ENCODE measurements at places on chromosomes 4 and X. TPM values are rescaled to one million over a fixed set of nuclear protein-coding genes. Genes with fewer than 3 reads are reported as not detected.

The RNF175 gene
- total RNA-seq, result not detected

The DCUN1D4 gene
- 62.2 TPM for total RNA-seq

The MSANTD1 gene
- total RNA-seq, result 0.74 TPM

The CPLX1 gene
- total RNA-seq, result not detected

The HS6ST2 gene
- 0.14 TPM for total RNA-seq

The FDCSP gene
- not detected for total RNA-seq

The WWC2 gene
- 26.3 TPM for total RNA-seq

The ALG13 gene
- total RNA-seq, result 35.4 TPM

The HHIP gene
- total RNA-seq, result 0.43 TPM

The ARL9 gene
- total RNA-seq, result 0.28 TPM

The ADH7 gene
- total RNA-seq, result not detected

The ARMCX4 gene
- total RNA-seq, result 4.1 TPM

The CLDN2 gene
- not detected for total RNA-seq

The IBSP gene
- total RNA-seq, result not detected

The ERCC6L gene
- total RNA-seq, result 0.28 TPM

The TMPRSS11F gene
- total RNA-seq, result not detected

The L1CAM gene
- total RNA-seq, result 0.28 TPM

The SH2D1A gene
- total RNA-seq, result not detected

The GABRQ gene
- not detected for total RNA-seq

The CSAG3 gene
- not detected for total RNA-seq

The NDUFC1 gene
- 45.0 TPM for total RNA-seq

The SSX2B gene
- not detected for total RNA-seq

The TMPRSS11B gene
- not detected for total RNA-seq

The CHST7 gene
- total RNA-seq, result 9.3 TPM

The MAP7D2 gene
- total RNA-seq, result under 0.01 TPM

The SPANXA2 gene
- total RNA-seq, result 0.28 TPM

The SLC2A9 gene
- 4.3 TPM for total RNA-seq
